ENCODE measurements at places on chromosomes 2 and 18.

DNA sequence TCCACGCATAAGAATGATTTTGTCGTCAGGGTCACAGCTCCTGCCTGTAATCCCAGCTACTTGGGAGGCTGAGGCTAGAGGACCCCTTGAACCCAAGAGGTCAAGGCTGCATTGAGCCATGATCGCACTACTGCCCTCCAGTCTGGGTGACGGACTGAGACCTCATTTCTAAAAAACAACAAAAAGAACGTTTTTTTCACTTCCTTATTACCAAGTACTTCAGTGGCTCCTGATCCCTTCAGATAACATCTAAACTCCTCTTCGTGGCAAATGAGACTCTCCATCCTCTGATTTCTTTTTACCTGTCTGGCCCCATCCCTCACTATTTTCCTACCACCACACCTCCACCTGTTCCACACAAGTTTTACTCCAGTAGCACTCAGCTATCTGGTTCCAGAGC is 105.4 kb upstream of the TLK1 start:
- DNase-seq, result no peak

DNA sequence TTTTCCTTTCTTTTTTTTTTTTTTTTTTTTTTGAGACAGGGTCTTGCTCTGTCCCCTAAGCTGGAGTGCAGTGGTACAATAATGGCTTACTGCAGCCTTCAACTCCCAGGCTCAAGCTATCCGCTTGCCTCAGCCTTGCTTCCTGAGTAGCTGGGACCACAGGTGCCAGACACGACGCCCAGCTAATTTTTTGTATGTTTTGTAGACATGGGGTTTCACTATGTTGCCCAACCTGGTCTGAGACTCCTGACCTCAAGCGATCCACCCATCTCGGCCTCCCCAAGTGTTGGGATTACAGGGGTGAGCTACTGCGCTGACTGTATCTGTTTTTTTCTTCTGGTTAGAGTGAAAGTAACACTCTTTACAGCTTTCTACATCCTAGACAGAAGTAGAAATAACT is 240.3 kb upstream of the FBXO11 start:
- no peak for DNase-seq

DNA sequence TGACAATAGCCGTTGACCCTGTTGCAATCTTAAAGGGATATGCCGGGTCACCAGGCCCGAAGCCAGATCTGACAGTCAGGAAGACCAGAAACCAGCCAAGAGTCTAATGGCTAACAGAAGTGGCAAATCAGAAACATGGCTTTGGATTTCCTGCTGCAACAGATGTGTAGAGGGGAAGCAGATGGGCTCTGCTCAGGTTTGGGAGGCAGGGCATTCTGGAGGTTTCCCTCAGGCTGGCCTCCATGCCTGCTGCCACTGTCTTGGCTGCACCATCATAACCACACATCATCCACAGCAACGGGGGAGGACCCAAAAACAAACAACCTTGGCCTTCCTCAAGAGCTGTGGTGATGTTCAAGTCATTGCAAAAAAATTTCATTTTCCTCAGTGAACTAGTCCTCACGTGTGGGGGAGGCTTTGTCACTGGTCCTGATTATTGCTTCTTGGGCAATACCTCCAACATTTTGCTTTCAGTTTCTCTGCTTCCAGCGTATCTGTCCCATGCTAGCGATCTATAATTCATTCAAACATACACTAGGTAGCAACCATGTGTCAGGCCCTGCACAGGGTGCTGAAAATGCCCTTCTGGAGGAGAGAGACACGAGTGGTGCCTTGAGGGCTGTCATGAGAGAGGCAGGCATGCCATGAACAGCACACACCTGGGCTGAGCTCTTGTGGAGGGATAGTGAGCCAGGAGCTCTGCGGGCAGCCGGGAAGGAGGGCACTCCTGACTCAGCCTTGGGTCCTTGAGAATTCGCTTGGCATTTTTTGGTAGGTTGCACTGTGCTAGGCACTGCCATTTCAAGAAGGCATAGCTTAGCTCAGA is 48.2 kb upstream of the LGALSL start:
- no peak for DNase-seq

- no peak for DNase-seq
These were observed 281.5 kb downstream of the AFF3 start for GRCh38 chr2:99860720-99861375.

DNA sequence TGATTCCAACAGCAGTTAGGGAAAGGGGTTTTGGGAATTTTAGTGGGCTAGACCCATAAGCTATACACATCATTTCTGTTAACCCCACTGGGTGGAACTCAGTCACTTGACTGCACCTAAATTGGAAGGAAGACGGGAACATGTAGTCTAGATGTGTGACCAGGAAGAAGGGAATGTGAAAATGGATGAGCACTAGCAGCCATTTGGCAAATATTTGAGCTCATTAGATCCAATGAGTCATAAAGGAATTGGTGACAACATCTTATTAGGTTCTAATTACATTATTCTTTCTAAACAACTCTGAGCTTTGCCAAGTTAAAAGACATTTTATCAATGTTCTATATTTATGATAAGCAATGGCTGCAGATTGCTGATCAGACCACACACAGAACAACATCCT is 400.6 kb downstream of the IRS1 start:
- DNase-seq, result no peak

DNA sequence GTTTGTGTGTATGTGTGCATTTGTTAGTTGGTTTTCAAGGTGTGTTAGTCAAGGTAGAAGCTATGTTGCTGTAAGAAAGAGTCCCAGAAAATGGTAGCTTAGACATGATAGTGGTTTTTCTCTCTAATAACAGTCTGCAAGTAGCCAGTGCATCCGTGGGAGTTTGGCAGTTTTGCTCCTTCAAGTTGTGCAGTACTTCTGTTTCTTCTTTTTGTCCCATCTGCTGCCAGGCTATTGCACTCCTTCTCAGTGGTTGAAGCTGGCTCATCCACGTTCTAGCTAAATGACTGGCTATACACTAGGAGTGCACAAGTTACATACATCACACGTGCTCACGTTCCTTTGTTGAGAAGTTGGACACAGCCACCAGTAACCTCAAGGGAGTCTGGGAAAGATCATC is 134.7 kb downstream of the ASXL3 start:
- DNase-seq, result no peak

DNA sequence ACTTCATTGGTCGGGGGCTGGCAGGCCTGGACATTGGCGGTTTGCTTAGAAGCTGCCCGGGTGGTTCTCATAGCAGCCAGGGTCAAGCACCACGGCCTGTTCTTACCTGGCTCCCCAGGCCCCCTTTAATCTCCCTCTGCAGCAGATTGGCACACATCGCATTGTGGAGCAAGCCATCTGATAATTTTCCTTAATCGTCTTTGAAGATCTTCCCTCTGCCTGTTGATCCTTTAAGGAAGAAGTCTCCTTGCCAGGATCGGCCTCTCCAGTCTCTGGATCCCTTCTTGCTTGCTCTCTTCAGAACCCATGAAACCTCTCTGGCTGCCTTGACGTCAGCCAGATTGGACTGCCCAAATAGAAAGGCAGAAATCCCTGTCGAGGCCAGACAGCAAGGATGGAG is 75.8 kb downstream of the NEDD4L start:
- DNase-seq, result no peak

DNA sequence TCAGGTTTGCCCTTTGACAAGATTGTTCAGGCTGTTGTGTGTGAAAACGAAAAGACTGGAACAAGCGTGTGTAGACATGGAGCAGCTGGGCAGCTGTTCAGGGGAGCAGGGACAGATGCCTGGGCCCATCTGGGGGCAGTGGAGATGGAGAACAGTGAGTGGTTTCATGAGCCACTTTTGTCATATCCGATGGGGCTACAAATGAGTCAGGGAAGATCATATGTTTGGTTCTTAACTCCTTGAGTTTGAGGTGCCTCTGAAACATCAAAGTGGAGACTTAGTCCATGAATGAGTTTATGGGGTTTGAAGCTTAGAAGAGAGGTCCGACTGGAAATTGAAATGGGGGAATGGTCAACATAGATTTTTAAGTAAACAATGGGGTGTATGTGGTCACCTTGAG is 9.3 kb upstream of the PLB1 start:
- no peak for DNase-seq

DNA sequence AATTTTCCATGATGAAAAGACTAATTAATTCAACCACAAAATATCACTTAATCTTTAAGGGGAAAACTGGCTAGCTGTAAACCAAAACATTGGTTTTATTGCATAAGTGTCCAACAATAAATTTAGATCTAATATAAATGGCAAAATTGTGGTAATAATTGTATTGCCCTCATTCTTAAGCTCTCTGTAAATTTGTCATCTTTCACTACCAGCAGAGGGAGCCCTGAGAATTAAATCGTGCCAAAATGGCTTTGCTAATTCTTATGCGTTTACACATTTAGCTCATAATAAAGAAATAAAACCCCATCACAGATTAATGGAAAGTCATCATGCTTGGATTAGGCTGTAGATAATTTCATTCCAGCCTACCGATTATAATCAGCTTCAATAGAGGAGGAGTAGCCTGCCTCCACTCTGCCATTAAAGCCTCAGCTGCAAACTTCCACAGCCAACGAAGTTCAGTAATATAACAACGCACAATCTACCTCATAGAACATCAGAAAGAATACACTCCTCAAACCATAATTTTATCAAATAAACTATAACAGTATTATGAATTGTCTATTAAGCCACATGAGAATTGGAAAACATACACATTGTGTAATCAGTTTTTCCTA is 70.0 kb upstream of the ATP5MC3 start:
- no peak for DNase-seq

- DNase-seq, result no peak
These were observed 217.6 kb downstream of the BABAM2 start for GRCh38 chr2:28108143-28108542.

DNA sequence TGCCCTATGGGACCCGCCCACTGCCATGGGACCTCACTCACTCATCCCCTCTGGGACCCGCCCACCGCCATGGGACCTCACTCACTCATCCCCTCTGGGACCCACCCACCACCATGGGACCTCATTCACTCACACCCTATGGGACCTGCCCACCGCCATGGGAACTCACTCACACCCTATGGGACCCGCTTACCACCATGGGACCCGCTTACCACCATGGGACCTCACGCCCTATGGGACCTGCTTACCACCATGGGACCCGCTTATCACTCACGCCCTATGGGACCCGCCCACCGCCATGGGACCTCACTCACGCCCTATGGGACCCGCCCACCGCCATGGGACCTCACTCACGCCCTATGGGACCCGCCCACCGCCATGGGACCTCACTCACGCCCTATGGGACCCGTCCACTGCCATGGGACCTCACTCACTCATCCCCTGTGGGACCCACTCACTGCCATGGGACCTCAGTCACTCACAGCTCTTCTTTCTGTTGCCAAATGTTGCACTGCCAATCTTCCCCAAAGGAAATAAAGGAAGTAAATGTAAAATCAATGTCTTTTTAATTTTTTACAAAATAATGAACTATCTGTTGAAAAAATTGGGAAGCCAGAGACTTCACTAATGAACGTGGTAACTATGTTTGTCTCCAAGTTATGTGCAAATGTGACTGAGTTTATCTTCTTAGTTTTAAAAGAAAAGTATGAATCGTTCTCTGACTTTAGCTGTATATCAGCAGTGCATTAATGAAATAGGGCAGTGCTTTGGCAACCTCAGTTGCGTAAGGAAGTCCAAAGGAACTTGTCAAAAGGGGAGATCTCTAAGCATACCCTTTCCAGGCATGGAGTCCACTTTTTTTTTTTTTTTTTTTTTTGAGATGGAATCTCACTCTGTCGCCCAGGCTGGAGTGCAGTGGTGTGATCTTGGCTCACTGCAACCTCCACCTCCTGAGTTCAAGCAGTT is 101.5 kb upstream of the MGAT5 start:
- DNase-seq, result no peak

- no peak for DNase-seq
These were observed 271.0 kb upstream of the HS6ST1 start for GRCh38 chr2:128589681-128590080.

DNA sequence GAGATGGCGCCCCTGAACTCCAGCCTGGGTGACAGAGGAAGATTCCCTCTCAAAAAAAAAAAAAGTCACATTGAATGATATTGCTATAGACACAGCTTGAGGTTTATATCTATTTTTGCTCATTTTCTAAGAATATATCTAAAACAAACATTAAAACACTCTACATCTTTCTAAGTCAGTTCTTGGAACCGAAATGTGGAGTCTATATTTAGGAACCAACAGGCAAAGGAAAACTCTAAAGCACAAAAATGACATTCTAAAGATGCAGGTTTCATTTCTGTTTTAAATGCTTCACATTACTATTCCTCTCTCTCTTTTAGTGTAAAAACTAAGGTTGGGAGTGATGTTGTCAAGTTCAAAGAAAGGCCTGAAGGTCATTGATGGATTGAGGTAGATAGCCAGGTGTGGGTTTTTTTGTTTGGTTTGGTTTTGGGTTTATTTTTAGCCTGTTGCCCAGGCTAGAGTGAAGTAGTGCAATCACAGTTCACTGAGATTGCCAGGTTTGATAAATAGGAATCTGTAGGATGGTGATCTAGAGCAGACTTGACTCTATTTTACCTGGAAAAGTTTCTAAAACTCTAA is 194.0 kb upstream of the RBBP8 start:
- no peak for DNase-seq

- DNase-seq, result no peak
These were observed 61.3 kb upstream of the HAAO start for GRCh38 chr2:42853549-42854206.

DNA sequence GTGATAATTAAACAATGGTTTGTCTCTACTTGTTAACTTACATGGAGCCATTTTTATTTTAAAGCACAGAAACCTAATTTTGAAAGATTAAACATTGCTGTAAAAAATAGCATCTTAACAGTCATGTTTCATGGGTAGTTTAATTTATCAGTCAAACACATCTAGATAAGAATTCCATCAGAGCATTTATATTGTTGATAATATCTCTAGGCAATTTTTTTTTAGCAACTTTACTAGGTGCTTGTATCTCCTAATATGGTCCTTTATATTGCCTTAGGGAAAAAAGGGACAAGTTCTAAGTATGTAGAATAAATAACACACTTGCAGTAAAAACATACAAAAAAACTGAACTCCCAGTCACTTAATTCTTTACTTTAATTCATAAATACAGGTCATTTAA is 863 bp downstream of the CSRNP3 start:
- DNase-seq, result no peak

DNA sequence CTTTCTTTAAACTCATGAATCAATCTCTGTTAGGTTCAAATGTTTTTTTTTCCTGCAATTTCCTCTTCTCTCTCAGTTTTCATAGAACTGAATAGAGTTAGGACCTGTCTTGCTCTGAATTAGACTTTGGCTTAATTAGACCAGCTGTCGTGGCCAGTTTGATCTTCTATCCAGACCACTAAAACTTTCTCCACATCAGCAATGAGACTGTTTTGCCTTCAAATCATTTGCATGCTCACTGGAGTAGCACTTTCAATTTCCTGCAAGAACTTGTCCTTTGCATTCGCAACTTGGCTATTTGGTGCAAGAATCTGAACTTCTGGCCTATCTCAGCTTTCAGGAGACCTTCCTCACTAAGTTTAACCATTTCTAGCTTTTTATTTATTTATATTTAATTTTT is 2002.2 kb upstream of the PIK3C3 start:
- no peak for DNase-seq

DNA sequence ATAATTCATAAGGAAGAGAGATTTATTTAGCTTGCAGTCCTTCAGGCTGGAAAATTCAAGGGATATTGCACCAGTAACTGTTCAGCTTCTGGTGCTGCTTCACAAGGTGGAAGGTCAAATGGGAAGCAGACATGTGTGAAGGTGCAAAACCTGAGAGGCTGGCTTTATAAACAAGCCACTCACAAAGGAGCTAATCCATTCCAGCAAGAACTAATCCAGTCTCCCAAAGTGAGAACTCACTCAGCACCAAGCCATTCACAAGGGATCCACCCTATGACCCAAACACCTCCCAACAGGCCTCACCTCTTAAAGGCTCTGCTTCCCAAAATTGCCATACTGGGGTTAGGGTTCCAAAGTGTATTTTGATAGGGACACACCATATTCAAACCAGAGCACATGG is 1018.4 kb upstream of the ACVR2A start:
- no peak for DNase-seq

Data from activated CD4-positive, alpha-beta T cell treated with anti-CD3 and anti-CD28 coated beads, Interleukin-2, amount 50 U/mL, for 48 hours (primary cell).